Stimulated activated CD8-positive, alpha-beta memory T cell treated with anti-CD3 and anti-CD28 coated beads, Interleukin-2, amount 100 ng/mL, for 1 hour (primary cell): ENCODE measurements at places on chromosomes 16 and 17.

DNA sequence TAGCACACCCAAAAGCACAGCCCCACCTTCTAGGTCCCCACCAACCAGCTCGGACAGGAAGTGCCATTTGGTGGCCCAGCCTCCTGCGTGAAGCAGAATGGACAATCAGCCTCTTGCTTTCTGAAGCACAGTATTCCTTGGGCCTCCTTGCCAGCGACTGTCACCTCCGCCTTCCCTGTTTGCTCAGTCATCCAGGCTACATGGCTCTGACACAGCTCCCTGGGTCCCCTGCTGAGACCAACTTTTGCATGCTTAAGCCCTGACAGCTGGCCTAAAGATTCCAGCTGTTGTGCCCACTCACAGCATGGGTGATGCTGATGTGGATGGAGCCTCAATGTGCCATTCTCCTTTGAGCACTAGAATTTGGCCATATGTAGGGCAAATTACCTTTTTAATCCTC lies 4.5 kb upstream of the CACNG5 start:
- no peak for DNase-seq

- DNase-seq, result no peak
Observed at GRCh38 chr17:12227547-12227946, 206.9 kb downstream of the MAP2K4 start.

DNA sequence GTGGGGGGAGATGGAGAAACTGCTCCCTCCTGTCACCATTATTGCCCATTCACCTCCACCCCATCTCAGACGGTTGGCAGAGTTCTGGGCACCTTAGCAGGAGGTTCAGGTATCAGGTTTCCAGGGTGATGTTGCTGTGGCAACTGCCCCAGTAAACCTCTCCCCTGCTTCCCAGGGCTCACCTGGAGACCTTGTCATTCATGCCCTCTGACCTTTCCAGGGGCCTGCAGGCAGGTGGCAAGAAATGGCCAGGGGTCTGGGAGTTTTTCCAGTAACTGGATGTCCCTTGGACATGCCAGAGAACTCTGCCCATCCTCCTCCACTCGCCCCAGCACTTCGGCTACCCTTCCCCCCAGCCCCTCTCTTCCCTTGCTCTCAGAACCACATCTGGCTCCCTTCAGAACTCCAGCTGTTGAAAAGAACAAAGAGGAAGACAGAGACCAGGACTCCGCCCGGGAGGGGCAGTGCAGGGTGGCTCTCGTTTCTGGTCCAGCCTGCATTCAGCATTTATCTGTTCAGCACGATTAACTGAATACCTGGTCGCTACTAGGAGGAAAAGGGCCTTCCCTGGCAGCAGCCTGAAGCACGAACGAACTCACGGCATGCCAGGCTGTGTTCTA lies 8.5 kb downstream of the MLLT6 start:
- DNase-seq, result no peak

DNA sequence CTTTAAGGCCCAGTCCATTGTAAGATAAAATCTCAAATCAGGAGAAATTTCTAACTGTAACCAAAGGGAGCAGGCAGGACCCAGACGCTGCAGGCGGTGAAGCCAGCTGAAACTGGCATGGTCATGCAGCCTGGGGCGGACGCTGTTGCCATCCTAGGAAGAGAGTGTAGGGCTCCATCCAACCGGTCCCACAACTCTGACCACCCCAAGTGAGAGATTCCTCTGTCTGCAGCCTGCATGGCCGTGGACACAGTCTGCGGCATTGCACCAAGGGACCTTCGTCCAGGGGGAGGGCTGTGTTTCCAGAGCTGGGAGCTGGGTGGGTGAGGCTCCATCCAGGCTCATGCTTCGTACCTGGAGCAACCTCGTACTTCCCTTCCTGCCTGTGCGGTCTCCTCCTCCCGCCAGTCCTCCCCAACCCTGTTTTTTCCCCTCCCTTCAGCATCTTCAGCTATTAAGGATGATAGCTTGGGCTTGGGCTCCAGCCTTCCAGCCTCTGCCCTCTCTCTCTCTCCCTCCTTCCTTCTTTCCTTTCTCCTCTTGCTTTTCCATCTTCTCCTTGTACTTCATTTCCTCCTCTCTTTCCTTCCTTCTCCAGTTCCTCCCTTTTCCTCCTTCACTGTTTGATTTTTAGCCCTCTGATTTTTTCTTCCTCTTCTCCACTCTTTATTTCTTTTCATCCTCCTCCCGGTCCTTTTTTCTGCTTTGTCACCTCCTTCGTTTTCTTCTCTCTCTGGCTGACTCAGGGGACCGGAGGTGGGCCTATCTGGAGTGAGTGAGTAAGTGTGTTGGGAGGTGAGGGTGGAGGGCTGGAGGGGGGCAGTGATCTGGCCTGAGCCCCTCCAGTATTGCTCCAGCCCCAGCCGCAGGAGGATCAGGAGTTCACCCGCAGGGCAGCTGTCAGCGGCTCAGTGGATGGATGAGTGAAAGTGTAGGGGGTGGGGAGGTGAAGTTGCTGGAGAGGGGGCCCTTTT lies 17.0 kb upstream of the LHX1 start:
- no peak for DNase-seq

- DNase-seq, result no peak
Observed at GRCh38 chr17:20066253-20066652, 57.1 kb downstream of the SPECC1 start.

- no peak for DNase-seq
Observed at GRCh38 chr17:65753348-65753747, 191.9 kb upstream of the AXIN2 start.

DNA sequence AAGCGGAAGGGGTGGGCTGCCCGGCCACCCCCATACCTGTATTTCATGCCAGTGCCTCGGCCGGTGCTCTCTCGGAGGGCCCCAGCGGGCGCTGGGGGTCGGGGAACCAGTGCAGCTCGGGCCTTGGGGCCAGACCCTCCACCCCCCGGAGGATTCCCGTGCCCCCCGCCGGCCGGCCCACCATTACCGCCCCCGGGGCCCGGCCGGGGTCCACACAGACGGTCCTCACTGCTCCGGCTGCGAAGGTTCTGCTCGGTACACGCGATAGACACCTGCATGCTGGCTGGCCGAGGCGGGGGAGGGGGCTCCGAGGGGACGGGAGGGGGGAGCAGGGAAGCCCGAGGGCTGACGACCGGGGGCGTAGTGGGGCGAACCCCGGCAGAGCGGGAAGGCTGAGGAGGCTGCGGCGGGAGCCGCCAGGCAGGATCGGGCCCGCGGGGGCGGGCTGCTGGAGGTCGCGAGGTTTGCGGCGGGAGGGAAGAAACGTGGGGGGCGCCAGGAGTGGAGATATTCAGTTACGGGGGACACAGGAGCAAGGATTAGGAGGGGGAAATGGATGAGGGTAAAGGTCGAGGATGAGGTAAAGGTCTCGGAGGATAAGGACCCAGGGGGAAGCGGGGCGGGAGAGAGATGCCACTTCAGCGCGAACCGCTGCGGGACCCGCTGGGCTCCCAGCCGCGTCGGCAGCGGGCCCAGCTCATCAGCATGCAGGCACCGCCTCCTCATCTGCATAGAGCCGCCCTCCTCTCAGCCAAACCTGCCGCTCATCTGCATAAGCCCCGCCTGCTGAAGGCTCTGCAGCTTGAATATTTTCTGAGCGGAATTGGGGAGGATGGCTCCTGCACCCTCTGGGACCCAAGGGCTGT lies at the start of gene KCNAB3:
TSS of gene KCNAB3 (minus strand) at position 699 of the 866 bp plus-strand sequence. CDS start at position 278, 421 bp downstream.
- DNase-seq, result no peak
